ENCODE measurements at places on chromosomes 2 and 18.

DNA sequence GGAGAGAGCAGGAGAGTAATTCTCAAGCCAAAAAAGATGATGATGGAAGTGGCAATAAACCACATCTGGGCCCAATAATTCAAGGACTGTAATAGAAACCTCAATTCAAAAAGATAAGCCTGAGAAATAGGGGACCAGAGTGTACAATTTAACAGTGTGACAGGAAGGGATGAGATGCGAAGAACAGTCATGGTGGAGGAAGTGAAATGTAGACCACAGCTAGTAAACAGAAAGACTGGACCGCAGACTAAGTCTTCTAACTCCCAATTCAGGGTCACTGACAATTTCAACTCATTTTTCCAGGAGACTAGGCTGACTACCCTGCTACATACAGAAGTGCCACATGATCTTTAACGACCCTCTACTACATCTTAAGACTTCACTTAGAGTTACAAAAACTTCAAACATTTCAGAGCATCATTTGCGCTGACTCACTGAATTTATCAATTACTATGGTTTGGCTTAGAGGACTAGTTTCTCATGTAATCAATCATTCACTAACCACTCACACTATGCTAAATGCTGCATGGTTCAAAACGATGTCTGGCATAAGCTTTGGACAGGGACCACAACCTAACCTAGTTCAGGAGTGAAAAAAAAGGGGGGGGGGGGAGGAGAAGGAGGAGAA, 9.0 kb downstream of the CUL3 start:
- no peak for DNase-seq

GRCh38 chr2:10576456-10576855, 113.3 kb downstream of the NOL10 start:
- DNase-seq: no peak

- no peak for DNase-seq
Measured at GRCh38 chr2:55482186-55482884, 37.2 kb upstream of the CFAP36 start.

GRCh38 chr18:23938043-23938756, 76.4 kb upstream of the TTC39C start:
- DNase-seq: no peak

DNA sequence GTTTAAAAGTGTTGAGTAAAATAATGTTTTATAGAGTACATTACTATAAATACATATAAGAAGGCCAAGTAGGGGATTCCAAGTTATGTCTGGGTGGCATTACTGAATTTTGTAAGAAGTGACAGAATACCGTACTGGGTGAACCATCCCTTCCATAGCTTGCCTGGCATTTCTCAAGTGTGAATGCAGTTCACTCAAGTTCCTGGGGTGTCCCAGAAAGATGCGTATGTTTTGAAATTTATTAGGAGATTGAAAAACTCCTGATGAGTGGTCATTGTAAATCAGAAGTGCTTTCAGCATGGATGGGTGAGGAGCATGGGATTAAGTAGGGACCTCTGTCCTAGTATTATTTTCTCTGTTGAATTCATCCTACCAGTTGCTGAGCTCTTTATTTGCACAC, 103.2 kb downstream of the VAPA start:
- DNase-seq: no peak

- DNase-seq: no peak
Measured at GRCh38 chr2:46163804-46164528, 133.2 kb upstream of the EPAS1 start.

DNA sequence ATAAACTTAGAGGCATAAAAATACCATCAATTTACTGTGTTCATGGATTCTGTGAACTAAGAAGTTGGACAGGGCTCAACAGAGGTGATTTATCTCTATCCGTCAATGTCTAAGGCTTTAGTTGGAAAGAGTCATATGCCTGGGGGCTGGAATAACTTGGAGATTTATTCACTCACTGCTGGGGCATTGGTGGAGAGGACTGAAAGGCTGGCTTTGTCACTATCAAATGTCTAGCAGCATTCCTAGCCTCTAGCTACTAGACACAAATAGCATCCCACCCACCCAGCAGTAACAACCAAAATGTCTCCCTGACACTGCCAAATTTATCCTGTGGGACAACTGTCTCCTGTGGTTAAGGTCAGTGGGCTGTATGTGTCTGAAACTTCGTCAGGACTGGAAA, 71.0 kb downstream of the EVA1A start:
- no peak for DNase-seq

- no peak for DNase-seq
Measured at GRCh38 chr18:73124175-73124574, 256.4 kb upstream of the NETO1 start.

DNA sequence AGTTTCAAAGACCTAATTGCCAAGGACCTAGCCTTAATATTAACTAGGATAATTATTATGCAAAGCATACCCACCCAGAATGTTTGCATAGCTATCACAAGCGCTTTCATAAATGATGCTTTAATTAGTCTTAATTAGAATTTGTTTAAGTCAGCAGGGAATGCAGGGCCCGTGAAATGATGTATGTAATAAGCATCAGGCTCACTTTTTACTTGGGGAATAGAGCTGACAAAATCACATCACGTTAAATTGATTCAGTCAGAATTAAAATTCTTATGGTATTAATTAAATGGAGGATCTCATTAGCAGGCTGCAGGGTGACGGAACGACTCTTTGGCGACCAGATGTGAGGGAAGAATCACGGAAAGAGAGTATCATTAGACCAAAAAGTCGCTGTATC, 264.5 kb downstream of the GPD2 start:
- DNase-seq: no peak

DNA sequence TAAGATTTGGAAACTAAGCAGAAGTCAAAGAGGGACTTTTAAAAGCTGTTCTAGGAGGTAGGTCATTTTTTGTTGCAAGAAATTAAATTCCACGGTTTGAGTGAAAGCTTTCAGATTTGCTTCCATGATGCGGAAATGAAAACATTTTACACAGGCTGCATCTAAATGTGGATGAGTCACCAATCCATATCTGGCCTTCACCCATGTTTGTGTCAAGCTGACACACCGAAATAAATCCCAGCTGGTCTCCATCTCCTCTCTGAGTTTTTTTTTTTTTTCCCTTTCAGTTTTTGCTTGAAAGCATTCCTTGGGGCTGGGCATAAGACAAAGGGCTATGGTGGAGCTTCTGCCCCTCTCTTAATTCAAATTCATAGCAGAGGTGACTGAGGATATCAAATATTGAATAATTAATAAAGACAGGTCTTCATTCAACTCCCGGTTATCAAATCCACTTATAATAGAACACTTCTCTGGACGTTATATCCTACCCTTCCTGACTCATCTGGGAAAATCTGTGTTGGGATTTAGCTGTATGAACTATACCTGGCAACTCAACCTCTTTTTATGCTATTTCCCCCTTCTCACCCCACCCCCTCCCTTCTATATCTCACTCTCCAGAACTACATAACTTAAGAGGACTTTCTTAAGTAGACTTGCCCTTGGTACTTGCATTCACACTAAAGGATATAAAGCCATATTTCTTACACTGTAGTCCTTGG, 558.3 kb upstream of the GCFC2 start:
- no peak for DNase-seq

- DNase-seq: no peak
Measured at GRCh38 chr2:24702800-24703199, 90.4 kb downstream of the PTRHD1 start.

GRCh38 chr2:225993430-225993829, 593.9 kb downstream of the NYAP2 start:
- no peak for DNase-seq

GRCh38 chr2:222269132-222269531, 29.7 kb downstream of the PAX3 start:
- DNase-seq: no peak

GRCh38 chr2:151189125-151189524, 72.5 kb downstream of the RBM43 start:
- DNase-seq: no peak

GRCh38 chr2:189836644-189837043, 52.4 kb downstream of the PMS1 start:
- DNase-seq: no peak

- DNase-seq: no peak
Measured at GRCh38 chr18:5145168-5145825, 51.8 kb downstream of the AKAIN1 start.

DNA sequence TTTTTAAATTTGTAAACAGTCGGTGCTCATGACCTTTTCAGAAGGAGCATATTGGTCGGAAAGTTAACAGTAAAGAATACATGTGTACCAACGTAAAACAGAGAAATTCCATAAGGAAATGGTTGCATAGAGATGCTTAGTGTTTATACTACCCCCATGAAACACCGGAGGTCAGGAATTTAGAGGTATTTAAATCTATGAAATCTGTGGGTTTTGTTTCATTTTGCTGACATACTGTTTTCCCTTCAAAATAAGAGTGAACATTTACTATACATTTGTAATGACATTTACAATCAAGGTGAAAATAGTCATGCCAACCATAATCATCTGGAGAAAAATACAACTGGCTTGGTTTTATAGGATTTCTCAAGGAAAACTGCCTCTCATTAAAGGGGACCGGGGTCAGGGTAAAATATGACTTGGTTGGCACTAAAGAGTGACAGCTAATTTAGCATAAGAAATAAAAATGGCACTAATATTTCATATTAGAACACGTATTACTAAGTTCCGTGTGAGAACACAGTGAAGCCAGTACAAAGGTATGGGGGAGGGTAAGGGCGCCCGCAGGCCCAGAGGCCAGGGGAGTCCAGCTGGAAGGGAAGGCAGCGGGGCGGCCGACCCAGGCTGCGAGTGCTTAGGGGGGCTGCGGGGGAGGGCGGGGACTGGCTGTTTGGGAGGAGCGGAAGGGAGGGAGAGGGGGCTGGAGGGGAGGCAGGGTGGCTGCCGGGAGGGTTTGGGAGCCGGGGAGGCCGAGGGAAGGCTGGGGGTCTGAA, 1.1 kb upstream of the RNU4ATAC start:
- no peak for DNase-seq

- DNase-seq: no peak
Measured at GRCh38 chr2:196601430-196602306, 37.8 kb upstream of the CCDC150 start.

DNA sequence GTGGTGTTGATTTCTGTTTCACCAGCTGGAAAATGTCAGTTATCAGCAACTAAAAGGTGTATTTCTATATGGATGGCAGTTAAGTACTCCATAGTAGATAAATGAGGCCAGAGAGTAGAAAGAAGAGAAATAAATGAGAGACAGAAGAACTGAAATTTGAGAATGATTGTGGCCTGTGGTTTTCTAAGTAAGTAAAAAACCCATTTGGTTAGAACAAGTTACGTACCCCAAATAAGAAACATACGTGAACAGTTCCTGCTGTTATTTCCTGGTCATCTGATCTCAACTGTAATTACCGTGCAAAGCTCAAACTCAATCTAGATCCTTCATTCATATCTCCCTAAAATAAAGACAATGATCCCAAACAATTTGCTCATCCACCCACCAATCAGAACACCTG, 181.3 kb downstream of the PID1 start:
- peak; percentile 61 for DNase-seq

DNA sequence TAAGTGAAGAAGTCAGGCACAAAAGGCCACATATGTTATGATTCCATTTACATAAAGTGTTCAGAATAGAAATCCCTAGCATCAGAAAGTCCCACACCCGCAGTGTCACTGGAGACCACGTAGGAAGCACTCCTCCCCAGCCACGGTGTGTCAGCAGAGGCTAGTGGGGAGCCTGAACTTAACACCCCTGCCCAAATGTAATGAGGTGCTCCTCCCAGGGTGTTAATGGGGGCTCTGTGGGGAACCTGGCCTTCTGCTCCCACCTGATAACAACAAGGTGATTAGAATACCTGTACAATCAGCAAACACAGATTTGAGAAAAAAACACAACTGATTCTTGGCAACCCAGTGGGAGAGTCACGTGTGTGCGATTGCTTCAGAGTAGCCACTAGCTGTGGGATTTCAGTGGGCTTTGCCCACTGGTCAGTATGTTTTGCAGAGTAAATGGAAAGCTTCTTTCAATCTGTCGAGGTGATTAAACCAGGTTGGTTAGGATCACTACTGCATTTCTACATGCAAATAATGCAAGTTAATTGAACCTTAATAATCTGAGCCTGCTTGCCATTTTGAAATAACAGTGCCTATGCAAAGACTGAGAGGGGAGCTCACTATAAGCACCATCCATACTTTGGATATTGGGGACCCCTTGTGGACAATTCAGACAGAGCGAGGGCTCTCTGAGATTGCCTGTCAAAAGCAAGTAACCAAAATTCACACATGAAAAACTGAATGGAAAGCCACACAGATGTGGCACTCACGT, 20.6 kb upstream of the ATRAID start:
- no peak for DNase-seq

GRCh38 chr2:27033253-27033852, 588 bp downstream of the TMEM214 start:
- no peak for DNase-seq

DNA sequence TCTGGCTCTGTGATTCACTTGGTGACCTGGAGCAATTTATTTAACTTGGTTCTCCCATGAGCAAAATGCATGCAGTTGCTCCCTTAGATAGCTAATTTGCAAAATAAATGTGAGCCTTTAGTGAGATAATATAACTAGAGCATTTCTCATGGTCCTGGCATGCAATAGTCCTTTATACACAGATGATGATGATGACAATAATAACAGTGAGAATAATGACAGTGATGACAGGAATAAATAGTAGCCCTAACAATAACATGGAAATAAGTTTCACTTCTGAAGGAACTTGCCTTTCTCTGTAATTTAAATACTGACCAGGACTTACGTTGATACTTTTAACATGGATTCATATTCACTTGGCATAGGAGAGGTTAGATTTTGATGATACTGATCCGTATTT, 49.2 kb downstream of the LPIN1 start:
- no peak for DNase-seq

- no peak for DNase-seq
Measured at GRCh38 chr2:39930175-39930917, 151.3 kb upstream of the THUMPD2 start.

- DNase-seq: no peak
Measured at GRCh38 chr2:118168615-118169014, 80.3 kb downstream of the INSIG2 start.

GRCh38 chr2:192035731-192036442, 158.8 kb downstream of the TMEFF2 start:
- DNase-seq: no peak

DNA sequence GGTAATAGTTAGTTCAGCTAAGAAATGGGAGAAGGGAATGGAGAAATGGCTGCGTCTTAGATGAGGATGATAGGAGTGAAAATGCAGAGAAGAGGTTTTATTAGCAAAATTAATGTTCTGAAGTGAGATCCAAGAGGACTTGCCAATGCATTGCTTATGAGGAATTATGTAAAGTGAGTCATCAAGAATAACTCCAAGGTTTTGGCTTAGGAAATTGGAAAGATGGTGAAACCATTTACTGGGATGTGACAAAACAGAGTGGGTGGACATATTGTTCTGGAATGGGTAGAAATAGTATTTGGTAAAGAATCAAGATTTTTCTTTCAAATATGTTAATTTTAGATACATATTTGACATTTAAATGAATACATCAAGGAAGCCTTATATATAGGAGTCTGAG, 306.6 kb upstream of the CYRIA start:
- DNase-seq: no peak

DNA sequence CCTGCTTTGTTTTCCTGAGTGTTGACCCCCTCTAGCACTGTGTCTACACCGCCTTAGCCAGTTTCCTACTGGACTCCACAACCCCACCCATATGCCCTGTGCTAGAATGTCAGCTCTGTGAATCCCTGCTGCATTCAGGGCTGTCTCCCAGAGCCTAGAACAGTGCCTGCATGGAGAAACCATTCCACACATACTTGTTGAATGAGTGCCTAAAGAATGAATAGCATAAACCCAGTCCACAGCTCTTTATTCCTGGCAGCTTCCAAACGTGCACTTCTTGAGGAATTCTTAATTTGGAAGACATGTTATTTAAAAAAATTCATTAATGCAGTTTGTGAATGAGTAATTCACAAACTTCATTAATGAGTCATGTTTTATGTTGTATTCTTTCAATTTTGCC, 6.5 kb upstream of the NAPG start:
- DNase-seq: no peak
